Amygdala (tissue), 56 donors: ENCODE measurements at places on chromosomes 3 and 15.

DNA sequence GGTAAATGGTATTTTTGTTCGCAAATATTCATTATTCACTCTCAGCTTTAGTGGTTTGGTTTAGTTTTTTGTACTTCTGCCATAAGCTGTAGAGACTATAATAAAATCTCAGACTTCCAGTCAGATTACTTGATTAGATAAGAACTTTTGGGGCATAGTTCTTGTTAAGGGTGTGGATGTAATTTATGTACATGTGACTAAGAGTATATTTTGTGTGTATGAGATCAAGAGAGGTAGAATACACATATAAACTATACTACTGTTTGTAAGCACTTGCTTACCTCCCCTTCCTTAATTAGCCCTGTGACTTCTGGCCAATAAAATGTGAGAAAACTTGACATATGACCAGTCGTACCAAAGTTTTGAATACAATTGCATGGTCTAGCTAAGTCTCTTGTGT lies 12.0 kb downstream of the CNTN3 start:
- DNase-seq = no peak

DNA sequence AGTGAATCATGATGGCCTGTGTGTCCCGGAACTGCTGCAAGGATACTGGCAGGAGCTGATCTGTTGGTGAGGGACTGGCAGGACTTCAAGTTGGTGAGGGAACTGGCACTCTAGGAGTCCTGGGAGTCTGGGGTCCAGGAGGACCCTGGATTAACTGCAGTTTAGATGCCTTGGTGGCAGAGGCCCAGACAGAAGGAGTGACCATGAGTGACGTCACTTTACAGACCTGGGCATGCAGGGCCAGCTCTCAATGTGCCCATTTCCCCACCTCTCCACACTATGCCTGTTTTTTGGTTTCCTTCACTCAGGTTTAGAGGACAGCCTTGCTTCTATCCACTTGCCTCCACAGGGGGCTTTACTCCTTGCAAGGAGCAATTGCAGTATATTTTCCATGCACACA lies 154.1 kb downstream of the EPHB1 start:
- DNase-seq = no peak

DNA sequence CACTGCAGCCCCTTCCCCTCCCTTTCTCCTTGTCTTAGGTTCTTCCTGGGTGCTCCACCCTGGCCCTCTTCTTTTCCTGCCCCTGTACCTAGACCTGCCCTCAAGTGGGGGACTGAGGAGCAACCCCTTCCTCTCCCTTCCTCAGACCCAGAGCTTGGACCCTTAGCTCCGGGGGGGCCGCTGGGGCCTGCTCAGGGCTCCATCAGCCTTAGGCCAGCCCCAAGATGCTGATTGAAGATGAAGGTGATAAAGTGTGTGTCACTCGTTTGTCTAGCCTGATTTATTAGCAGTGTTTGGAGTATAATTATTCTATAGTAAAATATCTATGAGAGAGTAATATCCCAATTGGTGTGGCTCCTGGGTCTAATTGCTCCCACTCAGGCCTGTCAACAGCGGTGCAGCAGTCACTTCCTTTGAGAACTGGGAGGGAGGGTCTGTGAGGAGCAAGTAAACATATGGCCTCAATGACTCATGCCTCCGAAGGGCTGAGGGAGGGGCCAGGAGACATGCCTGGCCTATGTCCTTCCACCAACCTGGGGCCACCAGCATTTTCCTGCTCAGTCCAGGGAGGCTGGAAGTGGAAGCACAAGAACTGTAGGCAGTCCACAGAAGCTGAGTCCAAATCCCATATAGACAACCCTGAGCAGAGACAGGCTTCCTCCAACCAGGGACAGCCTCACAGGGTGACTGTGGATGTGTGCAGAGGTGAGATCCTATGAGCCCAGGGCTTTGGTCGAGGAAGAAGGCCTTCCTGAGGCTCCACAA lies 123.2 kb downstream of the DNAJB8 start:
- DNase-seq = no peak

DNA sequence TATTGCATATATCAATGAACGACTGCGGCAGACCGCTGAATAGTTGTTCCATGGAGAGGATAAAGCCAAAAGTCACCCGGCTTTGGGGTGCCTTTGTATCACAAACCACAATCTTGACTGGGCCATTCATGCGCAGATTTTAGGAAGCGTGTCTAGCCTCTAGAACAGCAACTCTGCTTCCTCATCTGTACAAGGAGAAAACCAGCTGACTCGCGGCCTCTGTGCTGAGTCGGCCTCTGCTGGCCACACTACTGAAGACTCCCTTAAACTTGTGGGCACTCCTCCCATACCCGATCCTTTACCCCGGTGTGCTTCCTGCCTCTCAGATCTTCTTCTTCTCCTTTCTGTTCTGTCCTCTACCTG lies 872 bp downstream of the DLEC1 start:
- peak; percentile 28 for DNase-seq

GRCh38 chr3:83894223-83894622 lies 1064.6 kb upstream of the CADM2 start:
- DNase-seq = no peak

- no peak for DNase-seq
Measured at GRCh38 chr15:85773970-85774369, 20.8 kb downstream of the KLHL25 start.
